ENCODE measurements at places on chromosomes 12 and 14.

- DNase-seq, result no peak
Observed at GRCh38 chr14:70845601-70846000, 36.3 kb upstream of the MAP3K9 start.

- no peak for DNase-seq
Observed at GRCh38 chr12:18257251-18257650, 4.1 kb upstream of the PIK3C2G start.

GRCh38 chr12:22687361-22688076 is 62.5 kb downstream of the ETNK1 start:
- no peak for DNase-seq

- no peak for DNase-seq
Observed at GRCh38 chr14:91956616-91957015, 9.1 kb upstream of the FBLN5 start.

- DNase-seq, result no peak
Observed at GRCh38 chr12:32331133-32331532, 68.2 kb upstream of the FGD4 start.

- DNase-seq, result peak; percentile 10
Observed at GRCh38 chr12:116759783-116760621, 21.9 kb downstream of the RNFT2 start.

- no peak for DNase-seq
Observed at GRCh38 chr12:70359458-70360197, 6.5 kb upstream of the KCNMB4 start.

DNA sequence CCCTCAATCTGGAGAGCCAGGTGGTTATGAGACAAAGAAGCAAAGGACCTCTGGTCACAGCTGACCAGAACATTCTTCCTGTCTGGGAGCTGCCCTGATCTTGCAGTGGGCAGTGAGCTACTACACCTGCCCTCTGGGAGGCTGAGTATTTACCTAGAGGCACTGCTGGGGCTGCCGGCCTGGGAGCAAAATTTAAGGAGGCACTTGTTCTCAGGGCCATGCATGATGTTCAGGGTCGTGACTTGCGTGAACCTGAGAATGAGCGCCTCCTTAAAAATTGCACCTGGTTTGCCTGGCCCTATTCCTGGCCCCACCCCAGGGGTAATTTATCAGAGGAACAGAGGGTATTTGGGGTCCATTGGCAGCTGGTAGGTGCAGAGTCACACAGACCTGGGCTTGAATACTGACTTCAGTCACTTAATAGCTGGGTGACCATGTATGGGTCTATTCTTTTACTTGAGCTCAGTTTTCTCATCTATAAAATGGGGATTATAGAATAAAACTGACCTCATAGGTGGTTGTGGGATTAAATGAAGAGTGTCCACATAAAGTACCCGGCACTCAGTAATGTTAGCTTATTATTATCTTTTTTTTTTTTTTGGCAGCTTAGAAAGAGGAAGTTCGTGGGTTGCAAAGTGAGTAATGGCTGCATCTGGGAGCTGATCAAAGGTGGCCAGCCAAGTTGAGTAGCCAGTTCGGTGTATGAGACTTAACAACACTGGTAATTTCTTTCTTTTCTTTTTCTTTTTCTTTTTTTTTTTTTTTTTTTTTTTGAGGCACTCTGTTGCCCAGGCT is 107.4 kb upstream of the MED13L start:
- DNase-seq, result no peak

DNA sequence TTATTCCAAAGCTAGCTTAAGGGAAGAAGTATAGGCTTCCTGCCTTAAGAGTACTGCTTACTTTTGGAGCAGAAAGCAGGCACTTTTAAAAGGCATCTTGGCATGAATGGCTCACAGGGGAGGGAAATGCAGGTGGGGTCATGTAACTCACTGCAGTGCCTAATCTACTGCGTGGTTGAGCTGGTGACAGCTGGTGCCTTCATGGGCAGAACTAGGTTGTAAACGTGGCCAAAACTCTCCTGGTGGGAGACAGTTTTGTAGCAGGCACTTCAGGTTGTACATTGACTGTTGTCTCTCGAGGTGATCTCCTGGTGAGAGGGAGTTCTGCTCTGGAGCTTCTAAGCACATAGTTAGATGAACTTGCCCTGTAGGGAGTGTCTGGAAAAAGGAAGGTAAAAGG is 962.5 kb downstream of the DIO2 start:
- no peak for DNase-seq

DNA sequence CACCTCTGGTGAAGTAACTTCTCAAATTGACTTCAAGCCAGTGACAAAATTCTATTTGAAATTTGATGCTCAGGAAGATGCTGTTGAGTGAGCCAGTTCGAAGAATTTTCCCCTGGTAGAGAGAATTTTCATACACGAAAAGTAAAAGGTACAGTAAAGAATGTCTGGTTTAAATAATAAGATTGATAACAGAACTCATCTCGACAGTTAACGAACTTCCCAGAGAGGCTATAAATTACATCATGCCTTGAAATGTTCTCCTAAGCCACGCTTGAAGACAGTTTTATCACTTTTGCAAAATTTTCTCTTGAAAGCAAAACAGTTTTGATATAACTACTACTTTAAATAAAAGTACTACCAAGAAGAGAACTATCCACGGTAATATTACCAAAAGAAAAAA is 14.4 kb upstream of the OR11G2 start:
- DNase-seq, result no peak

DNA sequence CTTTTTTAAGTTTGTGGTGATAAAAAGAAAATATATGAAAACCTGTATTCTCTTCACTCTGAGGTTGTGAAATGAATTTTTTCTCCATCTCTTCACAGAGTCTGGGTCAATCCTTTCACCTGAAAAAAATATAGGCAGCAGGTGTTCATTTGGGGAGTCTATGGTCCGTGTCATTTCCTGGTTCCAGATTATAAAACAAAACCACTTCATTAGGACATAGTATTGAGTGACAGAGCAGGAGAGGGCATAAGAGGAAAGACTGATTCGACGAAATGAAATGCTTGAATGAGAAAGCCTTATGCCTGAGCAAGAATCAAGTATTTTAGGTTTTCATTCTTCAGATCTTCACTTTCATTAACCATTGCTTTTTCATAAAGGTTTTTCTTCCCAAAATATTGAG is 51.8 kb upstream of the NUAK1 start:
- DNase-seq, result no peak

DNA sequence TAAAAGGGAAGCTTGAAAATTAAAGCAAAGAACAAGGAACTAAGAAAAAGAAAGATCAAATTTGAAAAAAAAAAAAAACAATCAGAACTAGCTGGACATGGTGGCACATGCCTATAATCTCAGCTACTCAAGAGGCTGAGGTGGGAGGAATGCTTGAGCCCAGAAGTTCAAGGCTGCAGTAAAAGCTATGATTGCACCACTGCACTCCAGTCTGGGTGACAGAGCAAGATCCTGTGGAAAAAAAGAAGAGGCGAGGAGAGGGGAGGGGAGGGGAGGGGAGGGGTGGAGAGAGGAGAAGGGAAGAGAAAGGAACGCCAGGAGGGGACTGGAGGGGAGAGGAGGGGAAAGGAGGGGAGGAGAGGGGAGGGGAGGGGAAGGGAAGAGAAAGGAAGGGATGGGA is 43.0 kb downstream of the EEA1 start:
- DNase-seq, result no peak

DNA sequence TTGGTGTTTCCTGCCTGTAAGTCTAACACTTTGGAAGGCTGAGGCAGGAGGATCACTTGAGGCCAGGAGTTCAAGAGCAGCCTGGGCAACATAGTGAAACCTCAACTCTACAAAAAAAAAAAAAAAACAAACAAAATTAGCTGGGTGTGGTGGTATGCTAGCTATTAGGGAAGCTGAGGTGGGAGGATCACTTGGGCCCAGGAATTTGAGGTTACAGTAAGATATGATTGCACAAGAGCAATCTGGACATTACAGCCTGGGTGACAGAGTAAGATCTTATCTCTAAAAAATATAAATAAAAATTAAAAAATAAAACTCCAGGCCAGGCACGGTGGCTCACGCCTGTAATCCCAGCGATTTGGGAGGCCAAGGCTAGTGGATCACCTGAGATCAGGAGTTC is 39.8 kb upstream of the CMKLR1 start:
- no peak for DNase-seq

- no peak for DNase-seq
Observed at GRCh38 chr14:50619569-50620141, 48.5 kb downstream of the SAV1 start.

GRCh38 chr14:89473569-89473968 is 56.5 kb upstream of the FOXN3 start:
- no peak for DNase-seq

GRCh38 chr14:54804538-54805041 is 98.0 kb downstream of the GCH1 start:
- DNase-seq, result no peak

GRCh38 chr12:131948166-131948712 is 1.5 kb upstream of the EP400 start:
- no peak for DNase-seq

GRCh38 chr12:55929306-55929791 is 1.6 kb upstream of the DGKA start:
- DNase-seq, result peak; percentile 68

DNA sequence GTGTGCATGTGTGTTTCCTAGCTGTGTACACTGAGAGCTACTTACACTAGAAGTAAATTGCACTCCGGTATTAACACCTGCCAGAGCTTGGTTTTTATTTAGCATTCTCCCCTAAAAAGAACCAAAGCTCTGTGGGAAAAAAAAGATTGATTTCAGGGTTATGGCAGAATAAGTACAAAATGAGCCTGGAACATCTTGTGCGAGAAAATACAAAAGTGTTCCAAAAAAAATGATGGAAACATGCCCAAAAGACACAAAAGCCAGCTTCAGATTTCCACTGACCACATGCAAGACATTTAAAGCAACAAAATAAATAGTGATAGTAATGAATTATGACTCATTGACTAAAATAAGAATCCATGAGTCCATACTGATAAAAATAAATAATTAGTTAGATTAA is 188.3 kb downstream of the GXYLT1 start:
- DNase-seq, result no peak

DNA sequence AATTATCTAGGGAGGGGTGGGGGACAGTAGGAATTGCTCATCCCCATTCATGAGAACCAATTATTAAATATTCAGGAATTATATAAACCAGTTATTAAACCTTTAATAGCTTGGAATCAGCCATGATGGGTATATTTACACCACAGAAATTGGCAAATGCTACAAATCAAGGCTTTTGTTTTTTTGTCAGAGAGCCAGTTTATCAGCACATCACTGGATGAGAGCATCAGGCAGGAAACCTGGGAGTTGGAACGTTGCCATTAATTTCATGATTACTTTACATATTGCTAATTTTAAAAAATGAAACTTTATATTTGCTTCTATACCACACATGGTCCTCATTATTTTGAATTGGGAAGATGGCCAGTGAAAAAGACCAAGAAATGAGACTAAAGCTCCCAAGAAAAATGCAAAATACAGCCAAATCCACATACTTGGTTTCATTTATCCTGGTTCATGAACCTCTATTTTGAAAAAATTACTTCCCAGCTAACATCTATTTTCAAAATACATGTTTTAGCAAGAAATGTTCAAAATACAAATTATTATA is 48.4 kb downstream of the ATL1 start:
- DNase-seq, result no peak

DNA sequence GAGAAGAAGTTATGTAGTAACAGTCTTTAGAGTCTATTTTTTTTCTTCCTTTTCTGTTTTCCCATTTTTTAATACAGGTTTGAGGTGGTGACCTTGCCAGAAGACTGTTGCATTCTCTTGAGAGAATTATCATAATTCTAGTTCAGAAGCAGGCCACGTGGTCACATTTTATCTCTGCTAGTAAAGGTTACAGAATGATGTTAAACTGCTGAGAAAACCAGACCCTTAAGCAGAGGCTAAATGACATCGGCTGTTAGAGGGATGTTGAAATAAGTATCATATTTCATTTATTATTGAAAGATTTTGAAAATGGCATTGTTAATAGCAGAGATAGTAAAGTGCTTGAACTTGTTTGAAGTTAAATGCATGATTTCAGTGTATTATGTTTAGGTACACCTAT is 49.2 kb downstream of the BRMS1L start:
- no peak for DNase-seq
